ENCODE measurements at places on chromosomes 3 and 15.

DNA sequence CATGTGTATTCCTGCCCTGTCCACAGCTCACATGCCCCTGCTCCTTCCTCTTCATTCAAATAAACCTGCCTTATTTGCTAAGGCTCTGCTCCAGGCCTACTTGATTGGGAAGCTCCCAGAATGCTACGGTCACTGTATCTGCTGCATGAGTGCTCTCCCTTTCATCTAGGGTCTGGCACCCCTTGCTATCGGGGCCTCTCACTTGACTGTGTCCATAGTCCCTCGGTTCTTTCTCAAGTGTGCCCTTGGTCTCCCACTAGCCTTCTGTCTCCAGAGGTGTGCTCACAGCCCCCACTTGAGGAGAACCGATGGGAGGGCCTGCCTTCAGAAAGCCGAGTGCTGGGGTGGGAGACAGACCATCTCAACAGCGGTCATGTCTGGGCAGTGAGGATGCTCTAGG lies 57.4 kb upstream of the NMNAT3 start:
- DNase-seq, result no peak

GRCh38 chr3:66898155-66898554 lies 100.0 kb upstream of the KBTBD8 start:
- DNase-seq, result no peak

- no peak for DNase-seq
These were observed 47.7 kb downstream of the CMSS1 start for GRCh38 chr3:99865321-99865720.

- no peak for DNase-seq
These were observed 12.8 kb downstream of the GCSAM start for GRCh38 chr3:112119962-112120836.

DNA sequence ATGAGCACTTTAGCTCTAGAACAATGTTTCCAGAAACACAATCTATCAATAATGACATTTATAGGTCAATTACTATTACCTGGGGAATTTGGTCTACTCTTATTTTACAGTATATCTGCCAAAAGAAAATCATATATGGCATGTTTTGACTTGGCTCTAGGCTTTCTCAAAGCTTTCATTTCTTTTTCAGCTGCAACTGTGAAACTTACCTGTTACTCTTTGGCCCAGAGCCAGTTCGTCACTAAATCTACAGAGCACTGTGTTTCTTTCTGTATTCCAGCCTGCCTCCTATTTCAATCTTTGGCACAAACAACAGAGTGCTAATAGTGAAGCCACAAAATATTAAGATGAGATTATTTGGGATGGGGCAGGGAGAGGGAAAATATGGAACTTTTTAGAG lies 76.0 kb downstream of the P2RY1 start:
- no peak for DNase-seq

DNA sequence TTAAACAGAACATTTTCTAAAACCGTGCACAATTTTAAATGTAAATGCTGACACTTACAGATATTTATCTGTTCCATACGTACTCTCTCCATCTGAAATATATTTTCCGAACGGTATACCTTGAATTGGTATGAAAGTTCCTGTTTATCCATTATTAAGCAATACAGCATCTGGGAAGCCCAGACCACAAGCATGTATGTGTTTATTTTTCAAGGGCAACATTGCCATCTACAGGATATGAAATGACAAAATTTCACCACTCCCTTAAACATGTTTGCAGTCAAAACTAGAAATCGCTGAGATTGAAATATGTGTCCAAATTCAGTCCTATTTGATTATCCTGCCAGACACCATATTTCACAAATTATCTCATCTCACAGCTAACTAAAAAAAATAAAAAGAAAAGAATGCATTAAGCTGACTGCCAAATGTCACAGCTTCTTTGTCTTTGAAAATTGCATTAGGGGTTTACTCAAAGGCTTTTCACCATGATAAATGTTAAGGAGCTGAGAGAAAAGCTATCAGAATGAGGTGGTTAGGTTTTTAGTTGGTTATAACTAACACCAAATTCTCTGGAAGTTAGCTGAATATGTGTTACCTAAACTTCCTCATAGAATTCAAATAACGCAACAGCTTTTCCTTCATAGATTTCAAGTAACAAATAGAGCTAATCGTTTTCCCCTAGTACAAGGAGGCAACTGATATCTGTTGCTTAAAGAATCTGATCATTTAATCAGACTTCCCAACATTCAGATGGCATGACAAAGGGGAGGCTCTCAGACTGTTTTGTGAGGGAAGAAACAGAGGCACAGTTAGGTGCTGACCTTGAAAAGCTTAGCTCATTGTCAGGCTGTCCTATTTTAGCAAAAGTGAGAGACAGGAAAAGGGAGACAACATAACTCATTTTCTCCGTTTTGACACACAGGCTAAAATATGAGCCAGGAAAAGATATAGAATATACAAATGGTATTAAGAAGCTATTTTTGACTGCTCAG lies 533.1 kb downstream of the TBL1XR1 start:
- no peak for DNase-seq

DNA sequence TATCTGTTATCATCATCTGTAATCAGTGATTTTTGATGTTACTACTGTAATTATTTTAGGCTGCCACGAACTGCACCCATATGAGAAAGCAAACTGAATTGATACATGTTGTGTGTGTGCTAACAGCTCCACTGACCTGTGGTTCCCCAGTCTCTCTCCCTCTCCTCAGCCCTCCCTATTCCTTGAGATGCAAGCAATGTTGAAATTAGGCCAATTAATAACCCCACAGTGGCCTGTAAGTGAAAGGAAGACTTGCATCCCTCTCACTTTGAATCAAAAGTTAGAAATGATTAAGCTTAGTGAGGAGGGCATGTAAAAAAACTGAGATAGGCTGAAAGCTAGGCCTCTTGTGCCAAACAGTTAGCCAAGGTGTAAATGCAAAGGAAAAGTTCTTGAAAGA lies 218.6 kb upstream of the LRRFIP2 start:
- DNase-seq, result no peak

DNA sequence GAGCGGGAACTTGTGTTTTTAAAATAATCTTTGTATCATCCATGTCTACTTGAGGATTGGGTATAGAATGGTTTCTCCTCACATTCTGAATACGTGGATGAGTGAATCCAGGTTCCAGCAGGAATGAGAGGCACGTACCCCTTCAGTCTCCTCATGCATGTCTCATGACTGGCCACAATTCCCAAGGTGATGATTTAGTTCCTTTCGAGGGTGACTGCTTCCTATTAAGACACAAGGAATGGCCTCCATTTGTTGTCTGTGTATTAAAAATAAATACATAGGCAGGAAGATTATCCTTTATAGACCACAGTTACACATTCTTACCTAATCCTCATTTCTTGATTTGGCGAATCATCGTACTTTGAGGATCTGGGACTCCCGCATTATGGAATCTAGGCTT lies 217.0 kb upstream of the LRIG1 start:
- DNase-seq, result no peak

DNA sequence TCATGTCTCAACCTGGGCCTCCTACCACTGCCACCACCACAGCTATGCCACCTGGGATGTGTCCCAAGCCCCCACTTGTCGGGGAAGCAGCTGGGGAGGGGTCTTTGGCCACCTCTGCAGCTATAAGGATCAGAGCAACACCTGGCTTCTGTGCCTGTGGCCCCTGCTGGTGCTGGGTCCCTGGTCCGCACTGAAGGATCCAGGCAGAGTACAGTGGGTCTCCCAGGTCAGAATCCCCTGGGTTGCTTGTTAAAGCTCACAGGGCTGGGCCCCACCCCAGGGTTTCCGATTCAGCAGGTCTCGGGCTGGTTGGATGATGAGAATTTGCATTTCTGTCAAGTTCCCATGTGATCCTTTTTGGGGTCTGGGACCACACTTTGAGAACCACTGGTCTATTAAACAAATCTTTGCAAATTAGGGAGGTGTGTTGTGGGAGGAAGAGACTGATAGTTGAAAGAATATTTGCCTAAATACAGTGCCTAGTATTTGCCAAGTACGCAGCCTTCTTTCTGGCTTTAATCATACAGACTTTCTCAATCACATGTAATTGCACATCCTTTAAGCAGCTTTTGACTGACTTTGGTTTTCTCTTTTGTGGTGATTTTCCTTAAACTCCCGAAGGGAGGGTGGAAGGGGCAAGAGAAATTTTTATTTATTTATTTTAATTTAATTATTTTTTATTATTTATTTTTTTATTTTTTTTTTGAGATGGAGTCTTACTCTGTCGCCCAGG lies 127.3 kb downstream of the IGF1R start:
- no peak for DNase-seq

GRCh38 chr3:43874731-43875130 lies 184.0 kb downstream of the ABHD5 start:
- DNase-seq, result no peak

DNA sequence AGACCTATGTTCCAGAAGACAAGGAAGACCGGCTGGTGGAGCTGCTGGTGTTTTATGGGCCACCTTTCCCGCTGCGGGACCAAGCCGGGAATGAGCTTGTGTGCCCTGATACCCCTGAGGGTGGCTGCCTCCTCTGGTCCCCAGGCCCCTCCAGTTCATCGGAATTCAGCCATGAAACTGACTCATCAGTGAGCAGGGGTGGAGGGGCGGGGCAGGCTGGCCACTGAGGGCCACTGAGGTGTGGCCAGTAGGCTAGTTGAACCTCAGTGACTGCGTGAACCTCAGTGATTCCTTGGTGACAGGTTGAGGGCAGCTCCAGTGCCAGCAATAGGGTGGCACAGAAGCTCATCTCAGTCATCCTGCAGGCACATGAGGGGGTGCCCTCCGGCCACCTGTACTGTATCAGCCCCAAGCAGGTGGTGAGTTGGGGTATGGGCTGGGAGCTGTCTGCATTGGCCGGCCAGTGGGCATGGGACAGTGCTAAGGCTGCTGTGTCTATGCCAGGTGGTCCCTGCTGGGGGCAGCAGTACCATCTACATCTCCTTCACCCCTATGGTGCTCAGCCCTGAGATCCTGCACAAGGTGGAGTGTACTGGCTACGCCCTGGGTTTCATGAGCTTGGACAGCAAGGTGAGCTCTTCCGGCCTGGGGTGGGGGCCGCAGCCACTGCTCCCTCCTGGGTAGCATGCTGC lies 20.3 kb downstream of the ACAA1 start:
- no peak for DNase-seq

DNA sequence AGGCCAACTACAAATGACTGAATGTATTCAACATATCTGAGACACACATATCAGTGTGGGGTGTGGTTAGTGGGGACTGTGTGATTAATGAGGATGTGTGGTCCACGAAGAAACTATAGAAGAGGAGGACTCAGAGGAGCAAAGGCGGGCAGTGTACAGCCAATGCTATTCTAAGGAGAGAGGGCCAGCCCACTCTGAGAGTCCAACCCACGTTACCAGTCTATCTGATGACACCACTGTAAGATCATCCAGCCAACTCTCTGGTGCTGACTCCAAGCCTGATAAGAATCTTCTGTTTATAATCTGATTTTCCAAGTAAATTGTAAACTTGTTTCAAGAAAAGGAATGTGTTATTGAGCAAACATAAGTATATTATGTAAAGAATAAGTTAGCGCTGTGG lies 47.2 kb downstream of the MCF2L2 start:
- no peak for DNase-seq

GRCh38 chr3:171744158-171744741 lies 66.0 kb downstream of the PLD1 start:
- DNase-seq, result no peak

GRCh38 chr3:71185733-71186455 lies 397.6 kb downstream of the FOXP1 start:
- DNase-seq, result no peak

DNA sequence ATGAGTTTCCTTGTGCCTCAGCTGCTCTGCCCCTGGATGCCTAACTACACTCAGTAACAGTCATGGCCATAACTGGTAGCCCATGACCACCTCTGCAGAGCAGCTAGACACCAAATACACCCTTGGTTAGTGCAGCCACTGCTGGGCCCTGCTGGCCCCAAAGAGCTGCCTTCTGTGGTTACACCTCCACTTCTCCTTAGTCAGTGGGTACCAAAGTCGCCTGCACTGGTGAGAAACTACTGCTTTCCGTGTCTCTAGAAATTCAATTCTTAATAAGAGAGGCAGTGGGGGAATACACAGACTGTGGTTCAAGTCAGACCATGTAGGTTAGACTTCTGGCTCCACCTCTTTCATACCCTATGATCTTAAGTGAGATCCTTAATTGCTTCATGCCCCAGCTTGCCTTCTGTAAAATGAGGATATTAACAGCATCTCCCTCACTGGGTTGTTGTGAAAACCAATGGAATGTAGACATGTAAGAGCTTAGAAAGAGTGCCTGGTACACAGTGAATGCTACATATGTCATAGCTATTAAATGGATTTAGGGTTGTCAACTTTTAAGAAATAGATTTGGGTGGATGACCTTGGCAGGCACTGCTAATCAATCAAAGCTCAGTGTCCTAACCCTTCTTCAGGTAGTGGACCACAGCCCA lies 18.2 kb downstream of the HEG1 start:
- DNase-seq, result no peak

GRCh38 chr15:74631408-74631807 lies 15.8 kb downstream of the CLK3 start:
- DNase-seq, result no peak

DNA sequence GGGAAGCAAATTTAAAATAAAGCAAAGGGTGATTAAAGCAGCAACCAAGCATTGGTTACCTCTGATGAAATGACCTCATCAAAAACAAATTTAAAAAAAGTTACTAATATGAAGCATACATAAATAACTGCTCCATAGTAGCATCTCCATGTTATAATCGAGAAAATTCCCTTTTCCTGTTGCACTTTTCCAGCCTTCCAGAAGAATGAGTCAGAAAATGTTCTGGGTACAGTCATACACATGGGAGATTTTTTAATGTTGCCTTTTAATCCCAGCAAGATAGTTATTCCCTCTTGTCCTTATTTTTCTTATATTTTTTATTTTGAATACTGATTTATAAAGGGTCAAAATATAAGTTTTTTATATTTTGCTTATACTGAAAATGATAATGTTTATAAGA lies 2.6 kb upstream of the TMCO5A start:
- DNase-seq, result no peak

All from neural crest cell (in vitro differentiated cells).